Left ventricle myocardium superior (tissue), 1 donor: ENCODE measurements at places on chromosomes 4 and X. TPM values are rescaled to one million over a fixed set of nuclear protein-coding genes. Genes with fewer than 3 reads are reported as not detected.

Gene CPEB2
- total RNA-seq, result 24.3 TPM

Gene LNX1
- total RNA-seq, result 9.1 TPM

Gene ARR3
- not detected for total RNA-seq

Gene AKAP4
- total RNA-seq, result not detected

Gene NSUN7
- total RNA-seq, result 0.40 TPM

Gene FGD1
- total RNA-seq, result 6.3 TPM

Gene C4orf50
- 0.02 TPM for total RNA-seq

Gene KLHL13
- total RNA-seq, result 5.7 TPM

DNA sequence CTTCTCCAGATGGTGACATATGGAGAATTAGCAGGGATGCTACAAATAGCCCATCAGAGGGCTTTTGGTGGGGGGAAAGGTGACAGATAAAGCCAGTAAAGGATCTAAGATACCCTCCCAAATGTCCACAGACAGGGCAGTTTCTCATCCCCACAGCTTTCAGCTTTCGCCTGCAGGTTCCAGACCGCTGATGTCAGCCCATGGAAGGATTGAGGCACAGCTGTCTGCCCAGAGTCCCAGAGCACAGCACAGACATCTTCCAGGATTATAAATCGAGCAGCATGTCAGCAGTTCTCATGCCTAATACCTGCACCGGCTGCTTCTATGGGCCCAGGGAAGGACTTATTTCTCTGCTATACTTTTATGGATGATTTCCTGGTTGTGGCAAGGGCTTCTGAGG lies 96.7 kb upstream of the MXRA5 start:
- no peak for DNase-seq

DNA sequence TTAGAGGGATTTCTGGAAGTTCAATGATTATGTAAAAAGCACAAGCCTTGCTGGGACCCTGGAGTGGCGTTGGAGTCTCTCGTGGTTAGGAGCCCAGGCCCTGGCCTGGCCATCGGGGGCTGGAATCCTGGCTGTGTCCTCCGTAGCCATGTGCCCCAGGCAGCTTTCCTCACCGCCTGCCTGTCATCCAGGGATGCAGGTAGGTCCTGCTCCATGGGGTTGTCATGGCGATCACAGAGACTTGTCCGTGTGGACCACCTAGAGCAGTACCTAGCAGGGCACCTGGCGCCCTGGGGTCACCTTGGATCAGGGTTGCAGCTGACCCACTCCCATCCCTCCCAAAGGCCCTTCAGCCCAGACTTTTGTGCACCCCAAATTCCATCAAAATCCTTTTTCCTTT lies 30.2 kb upstream of the WFS1 start:
- DNase-seq, result peak; percentile 12

DNA sequence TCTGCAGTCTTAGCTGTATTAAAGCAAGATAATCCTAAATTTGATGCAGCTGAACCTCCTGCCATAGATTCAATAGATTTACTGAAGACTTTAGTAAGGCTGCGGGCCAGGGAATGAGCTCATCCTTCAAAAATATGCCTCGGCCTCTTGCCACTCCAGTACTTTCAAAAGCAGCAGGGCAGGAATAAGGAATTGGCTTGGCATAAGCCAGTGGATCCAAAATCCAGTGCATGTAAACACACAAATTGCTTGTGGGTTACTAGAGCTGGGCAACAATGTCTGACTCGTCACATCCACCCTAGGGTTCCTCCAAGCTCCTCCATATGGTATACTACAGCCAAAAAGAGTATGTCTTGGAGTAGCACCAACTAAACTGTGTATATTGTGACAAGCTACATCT lies 165.0 kb downstream of the AMELX start:
- peak; percentile 20 for DNase-seq

DNA sequence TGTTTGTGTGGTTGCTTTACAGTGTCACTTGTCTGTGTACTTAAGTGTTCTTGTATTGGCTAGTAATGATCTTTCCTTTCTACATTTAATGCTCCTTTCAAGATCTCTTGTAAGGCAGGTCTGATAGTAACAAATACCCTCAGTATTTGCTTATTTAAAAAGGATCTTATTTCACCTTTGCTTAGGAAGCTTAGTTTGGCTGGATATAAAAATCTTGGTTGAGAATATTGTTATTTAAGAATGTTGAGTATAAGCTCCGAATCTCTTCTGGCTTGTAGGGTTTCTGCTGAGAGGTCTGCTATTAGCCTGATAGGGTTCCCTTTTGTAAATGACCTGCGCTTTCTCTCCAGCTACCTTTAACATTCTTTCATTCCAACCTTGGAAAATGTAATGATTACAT lies 35.7 kb downstream of the LCORL start:
- no peak for DNase-seq

GRCh38 chr4:15832523-15833451 lies 54.7 kb downstream of the CD38 start:
- no peak for DNase-seq

- no peak for DNase-seq
These were observed 52.0 kb downstream of the CXorf58 start for GRCh38 chrX:23959781-23960180.

DNA sequence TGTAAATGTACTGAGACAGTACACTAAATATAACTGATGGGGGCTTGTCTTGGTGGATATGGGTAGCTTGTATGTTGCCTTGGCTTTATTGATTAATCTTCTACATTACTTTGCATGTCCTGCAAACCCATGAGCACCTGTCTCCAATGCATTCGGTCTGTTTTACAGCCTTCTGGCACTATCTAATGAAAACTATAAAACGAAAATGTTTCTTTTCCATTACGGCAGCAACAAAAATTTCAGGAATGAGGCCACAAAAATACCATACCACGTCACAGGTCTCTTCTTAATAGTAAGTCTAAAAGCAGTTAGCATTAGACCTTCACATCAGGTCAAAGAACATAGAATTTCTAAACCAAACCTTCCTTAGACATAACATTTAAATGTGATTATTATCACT lies 49.8 kb downstream of the EDNRA start:
- no peak for DNase-seq

DNA sequence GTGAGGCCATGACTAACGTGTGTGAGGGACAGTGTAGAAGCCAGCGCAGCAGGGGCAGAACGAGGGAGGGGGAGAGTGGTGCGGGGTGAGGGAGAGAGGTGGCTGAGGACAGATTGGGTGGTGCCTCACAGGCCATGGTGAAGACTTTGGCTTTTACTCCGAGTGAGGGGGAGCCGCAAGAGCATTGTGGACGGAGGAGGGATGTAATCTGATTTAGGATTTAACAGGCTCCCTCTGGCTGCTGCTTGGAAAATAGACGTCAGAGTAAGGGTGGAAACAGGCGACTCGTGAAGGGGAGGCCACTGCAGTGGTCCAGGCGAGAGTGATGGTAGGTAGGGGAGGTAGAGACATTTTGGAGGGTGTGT lies 13.0 kb downstream of the PPP1R3F start:
- DNase-seq, result no peak

- DNase-seq, result no peak
These were observed at the start of gene SPP1 for GRCh38 chr4:87975466-87975865. Gene SPP1 (plus strand): TSS chr4:87975714. CDS start chr4:87976896, 1,182 bp downstream.

DNA sequence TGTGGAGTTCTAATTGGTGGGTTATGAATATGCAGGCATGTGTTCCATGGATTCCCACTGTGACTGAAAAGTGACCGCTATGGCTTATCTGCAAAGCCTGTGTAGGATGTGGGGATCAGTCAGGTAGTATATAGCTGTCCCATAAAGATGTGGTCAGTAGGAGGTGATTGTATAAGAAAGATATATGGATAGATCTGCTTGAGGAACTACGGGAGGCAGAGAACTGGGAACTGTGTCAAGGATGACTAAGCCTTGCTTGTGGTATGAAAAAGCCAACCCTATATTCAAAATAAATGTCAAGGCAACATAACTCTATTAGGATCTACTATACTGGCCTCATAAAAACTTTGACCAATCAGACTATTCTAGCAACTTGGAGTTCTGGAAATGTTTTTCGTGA lies 185.2 kb downstream of the KLHL4 start:
- DNase-seq, result no peak

- no peak for DNase-seq
These were observed at the start of gene IL2RG for GRCh38 chrX:71111141-71111843. Gene IL2RG (minus strand): TSS chrX:71111577. CDS start chrX:71111539, 38 bp downstream.

DNA sequence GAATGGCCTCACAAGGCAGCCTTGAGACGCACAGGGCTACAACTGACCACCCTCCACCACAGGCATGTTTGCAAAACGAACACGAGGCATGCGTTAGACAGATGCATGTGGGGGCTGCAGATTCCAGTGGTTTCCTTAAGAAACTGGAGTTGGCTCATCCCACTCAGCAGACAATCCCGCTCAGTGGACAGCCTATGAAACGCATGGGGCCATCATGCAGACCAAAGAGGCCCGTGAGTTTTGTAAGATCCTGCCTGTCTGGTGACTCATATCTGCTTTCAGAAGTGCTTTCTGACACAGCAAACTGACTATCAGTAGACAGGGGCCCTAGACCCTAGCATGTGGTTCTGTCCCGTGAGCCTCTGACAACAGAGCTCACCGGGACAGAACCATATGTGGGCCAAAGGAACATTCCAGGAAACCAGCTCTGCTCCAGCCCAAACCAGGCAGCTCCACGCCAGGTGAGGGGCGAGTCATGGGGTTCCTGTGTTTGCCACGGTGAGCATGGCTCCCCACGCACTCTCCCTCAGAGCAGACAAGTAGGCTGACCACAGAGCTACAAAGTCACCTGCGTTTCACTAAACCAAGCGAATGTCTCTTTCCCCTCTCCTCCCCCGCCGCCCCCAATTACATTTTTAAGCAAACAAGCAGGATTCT lies 74.4 kb downstream of the MTMR1 start:
- DNase-seq, result no peak

DNA sequence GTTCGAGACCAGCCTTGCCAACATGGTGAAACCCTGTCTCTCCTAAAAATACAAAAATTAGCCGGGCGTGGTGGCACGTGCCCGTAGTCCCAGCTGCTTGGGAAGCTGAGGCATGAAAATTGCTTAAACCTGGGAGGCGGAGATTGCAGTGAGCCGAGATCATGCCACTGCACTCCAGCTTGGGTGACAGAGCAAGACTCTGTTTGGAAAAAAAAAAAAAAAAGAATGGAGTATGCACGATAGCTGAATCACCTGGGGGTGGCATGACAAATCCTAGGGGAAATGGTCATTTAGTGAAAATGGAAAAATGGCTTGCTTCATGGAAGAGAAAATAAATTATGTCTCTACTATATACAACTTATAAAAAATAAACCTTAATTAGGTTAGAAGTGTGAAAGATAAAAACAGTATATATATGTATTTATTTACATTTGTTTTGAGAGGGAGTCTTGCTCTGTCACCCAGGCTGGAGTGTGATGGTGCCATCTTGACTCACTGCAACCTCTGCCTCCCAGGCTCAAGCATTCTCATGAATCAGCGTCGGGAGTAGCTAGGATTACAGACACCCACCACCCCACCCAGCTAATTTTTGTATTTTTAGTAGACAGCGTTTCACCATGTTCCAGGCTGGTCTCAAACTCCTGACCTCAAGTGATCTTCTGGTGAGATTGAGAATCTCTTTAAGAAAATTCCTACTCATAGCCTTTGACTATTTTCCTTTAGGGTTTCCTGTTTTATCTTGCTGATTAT lies 19.3 kb upstream of the ING2 start:
- DNase-seq, result no peak

DNA sequence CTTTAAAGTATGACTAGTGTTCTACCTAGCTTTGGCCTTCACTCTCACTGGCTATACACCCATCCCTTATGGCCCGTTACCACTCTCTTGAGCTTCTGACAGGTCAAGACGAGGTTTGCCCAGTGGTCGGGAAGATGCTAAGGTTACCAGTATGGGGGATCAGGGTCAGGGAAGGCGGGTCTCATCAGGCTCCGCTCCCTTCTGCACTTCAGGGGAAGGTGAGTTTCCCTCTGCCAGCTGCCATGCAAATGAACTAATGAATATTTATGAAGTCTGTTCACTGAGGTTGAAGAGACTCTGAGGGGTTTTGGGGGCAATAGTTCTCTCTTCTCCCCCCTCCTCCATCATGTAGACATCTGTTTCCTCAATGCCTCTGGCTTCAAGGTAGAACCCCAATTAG lies 6.6 kb downstream of the EFNB1 start:
- no peak for DNase-seq

- DNase-seq, result no peak
These were observed 3.8 kb downstream of the HPGDS start for GRCh38 chr4:94338681-94339351.

- no peak for DNase-seq
These were observed 19.9 kb upstream of the TMEM255A start for GRCh38 chrX:120331116-120331515.

GRCh38 chrX:114582264-114582632 lies 1.6 kb upstream of the HTR2C start:
- no peak for DNase-seq

- no peak for DNase-seq
These were observed 293.2 kb upstream of the SLC7A11 start for GRCh38 chr4:138535316-138535715.

- DNase-seq, result no peak
These were observed 98.2 kb downstream of the SLC39A8 start for GRCh38 chr4:102247041-102247440.

GRCh38 chrX:54452920-54453319 lies 12.7 kb downstream of the TSR2 start:
- DNase-seq, result no peak

- DNase-seq, result peak; percentile 39
These were observed 107.9 kb downstream of the PSAPL1 start for GRCh38 chr4:7326693-7327340.
